ENCODE measurements at places on chromosomes 3 and 15.
A peak's percentile ranks its signal among the peaks of the same experiment; 100 is the strongest.

- no peak for DNase-seq
Observed at GRCh38 chr15:35565901-35566300, 19.9 kb upstream of the DPH6 start.

GRCh38 chr3:117719316-117719926 is 1009.8 kb downstream of the TUSC7 start:
- DNase-seq = peak; percentile 12

DNA sequence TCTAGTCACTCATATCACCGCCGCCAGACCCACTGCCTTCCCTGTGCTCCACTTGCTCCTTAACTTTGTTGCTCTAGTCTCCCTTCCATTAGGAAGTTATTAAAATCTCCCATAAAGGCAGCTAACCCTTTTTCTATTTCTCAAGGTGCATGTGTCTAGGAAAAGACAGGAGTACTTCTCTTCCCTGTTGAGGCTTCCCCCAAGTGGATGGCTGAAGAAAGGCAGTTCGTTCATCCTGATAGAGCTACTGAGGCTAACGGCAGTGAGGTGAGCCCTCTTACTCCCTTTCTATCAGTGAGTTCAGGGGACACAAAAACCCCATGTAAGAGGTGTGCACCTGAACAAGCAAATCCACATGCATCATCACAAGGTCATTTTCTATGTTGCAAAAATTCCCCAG is 397.8 kb downstream of the IGSF11 start:
- no peak for DNase-seq

- DNase-seq = peak; percentile 32
Observed at GRCh38 chr3:52827441-52827840, 3.0 kb downstream of the ITIH4 start.

- DNase-seq = no peak
Observed at GRCh38 chr15:100866386-100867330, 13.0 kb upstream of the ALDH1A3 start.

DNA sequence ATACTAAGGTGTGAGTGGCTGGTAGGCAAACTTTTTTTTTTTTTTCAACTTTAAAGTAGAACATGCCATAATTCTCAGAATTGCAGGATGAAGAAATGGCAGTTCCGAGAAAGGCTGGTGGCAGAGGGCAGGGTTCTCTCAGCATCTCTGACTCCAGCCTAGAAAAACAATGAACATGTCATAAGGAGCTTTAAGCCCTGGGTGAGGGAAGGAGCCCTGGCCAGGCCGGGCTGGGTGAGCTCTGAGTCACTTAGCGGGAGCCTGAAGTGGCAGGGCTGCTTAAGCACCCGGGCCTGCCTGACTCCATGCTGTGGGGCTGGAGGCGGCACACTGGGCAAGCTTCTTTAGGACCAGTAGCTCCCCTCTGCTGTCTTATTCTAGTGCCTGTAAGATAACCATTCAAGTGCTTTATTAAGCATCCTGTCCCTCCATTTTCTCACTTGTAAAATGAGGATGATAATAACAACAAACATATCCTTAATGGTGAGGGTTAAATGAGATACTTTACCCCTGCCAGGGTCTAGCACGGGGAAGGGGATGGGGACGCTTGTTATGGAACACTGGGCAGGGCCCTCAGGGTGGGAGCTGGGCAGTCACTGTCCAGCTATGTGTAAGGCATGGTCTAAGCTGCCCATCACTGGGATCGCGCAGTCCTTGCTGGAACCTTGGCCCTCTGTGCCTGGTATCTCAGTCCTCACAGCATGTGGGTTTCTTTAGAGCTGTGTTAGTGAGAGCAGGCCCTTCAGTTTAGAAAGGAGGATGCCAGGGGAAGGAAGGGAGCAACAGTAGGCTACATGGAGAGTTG is 18.4 kb downstream of the SMAD6 start:
- DNase-seq = peak; percentile 80

GRCh38 chr3:157464321-157464720 is 27.7 kb downstream of the PTX3 start:
- no peak for DNase-seq

DNA sequence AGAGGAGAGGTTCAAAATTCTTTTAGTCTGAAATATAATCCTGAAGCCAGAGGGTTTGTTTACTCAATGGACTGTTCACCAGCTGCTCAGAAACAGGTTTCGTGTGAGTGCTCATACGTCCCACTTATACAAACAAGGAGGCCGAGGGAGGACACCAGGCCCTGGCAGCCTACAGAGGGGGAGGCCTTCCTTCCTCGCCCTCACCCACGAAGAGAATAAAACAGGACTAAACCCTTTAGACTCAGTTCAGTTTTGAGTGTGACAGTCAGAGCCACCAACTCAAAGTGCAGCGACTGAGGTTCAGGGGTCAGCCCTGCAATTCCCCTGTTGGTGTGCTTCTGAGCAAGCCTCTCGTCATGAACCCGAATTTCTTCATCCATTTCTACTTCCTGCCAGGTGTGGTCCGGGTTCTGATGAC is 17.3 kb downstream of the FAM174B start:
- DNase-seq = no peak
